Effector CD4-positive, alpha-beta T cell (primary cell): ENCODE measurements at places on chromosomes 1 and 21.
A peak's percentile ranks its signal among the peaks of the same experiment; 100 is the strongest.

DNA sequence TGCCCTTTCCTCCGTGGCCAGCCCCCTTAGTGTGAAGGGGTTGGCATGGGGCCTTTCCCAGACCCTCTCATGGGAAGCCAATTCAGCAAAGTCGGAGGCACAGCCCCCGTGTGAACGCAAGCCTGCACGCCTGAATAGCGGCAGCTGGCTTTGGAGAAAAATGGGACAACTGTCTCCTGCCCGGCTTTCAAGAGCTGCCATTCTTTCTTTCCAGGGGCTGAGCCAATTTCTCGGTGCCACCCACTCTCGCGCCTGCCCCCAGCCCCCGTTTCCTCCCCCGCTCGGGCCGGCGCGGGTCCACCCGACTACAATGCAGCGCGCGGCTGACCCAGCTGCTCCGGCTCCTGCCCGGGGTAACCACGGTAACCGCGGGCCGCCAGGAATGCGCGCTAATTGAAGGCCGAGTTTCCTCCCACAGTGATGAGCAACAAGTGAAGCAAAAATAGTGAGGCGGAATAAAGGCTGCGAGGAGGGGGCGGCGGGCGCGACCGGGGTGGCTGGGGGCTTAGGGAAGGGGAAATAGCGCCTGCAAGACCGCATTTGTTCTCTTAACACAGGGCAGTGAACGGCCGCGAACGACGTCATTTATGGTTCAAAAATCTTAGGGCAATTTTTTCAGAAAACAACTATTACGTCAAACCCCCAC lies 27.8 kb downstream of the ILDR2 start:
- no peak for DNase-seq

GRCh38 chr1:206925106-206925736 lies 3.5 kb upstream of the FCMR start:
- peak; percentile 43 for DNase-seq

- DNase-seq: no peak
Measured at GRCh38 chr1:200873116-200873670, 412 bp downstream of the GPR25 start.

DNA sequence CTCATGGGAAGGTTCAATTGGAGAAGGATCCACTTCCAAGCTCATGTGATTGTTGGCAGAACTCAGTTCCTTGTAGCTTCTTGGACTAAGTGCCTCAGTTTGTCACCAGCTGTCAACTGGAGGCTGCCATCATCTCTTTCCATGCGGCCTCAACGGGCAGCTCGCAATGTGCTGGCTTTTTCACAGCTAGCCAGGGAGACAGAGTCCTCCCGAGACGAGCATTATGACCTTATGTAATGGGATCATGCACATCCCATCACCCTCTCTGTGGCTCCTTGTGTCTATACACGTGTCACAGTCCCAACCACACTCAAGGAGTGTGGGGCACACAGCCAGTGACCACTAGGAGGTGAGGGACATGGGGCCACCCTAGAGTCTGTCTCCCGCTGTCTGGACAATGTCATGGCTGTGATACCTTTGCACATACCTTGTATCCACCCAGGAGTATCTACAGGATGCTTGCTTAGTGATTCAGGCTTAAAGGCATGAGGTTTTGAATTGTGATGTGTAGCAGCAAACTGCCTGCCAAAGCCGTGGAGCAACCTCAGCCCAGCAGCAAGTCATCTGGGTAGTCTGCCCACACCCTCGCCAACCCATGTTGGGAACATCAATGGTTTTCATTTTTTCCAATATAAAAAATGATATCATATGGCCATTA lies 3.9 kb upstream of the KRTAP10-6 start:
- DNase-seq: no peak

DNA sequence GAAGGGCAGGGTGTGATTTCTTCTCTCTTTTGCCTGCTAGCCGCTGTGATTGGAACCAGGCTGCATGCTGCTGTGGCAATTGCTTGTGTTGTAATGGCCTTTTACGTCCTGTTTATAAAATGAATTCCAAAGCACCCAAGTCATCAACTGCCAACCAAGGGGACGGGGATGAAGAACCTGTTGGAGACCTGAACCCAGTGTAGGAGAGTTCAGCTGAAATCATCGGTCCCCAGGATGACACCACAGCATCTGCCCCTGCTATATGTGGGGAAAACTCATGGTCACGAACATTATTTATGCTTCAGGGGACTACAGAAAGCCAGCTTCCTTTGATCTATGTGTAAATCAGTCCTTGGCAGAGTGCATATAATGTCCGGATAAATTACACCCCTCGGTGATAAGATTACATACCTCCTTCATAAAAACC lies 3.8 kb downstream of the TMEM167B start:
- DNase-seq: no peak

- no peak for DNase-seq
Measured at GRCh38 chr1:209685821-209686220, 10.6 kb downstream of the G0S2 start.
